ENCODE measurements at places on chromosomes 6 and 20.

- no peak for DNase-seq
These were observed 82.9 kb upstream of the MPC1 start for GRCh38 chr6:166465671-166466087.

- DNase-seq = peak; percentile 63
These were observed 988 bp downstream of the TXNDC5 start for GRCh38 chr6:7909323-7910276.

GRCh38 chr6:52640170-52640569, 30.7 kb upstream of the TMEM14A start:
- DNase-seq = no peak

DNA sequence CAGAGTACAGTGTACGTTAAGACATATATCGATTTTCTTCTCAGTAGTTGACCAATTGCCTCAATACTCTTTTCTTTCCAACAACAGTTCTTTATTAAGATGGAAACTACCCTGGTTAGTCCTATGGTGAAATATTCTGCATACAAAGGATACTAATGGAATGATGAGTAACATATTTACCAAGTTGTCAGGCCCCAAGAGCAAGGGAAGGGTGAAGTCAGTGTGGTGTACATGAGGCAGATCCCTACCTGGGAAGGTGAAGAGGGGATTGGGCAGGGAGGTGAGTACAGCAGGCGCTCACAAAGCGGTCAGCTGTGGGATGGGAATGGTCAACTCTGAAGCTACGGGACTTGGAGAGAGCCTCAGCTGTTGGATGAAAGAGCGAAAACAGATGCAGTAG, 29.7 kb downstream of the GJA1 start:
- DNase-seq = no peak

DNA sequence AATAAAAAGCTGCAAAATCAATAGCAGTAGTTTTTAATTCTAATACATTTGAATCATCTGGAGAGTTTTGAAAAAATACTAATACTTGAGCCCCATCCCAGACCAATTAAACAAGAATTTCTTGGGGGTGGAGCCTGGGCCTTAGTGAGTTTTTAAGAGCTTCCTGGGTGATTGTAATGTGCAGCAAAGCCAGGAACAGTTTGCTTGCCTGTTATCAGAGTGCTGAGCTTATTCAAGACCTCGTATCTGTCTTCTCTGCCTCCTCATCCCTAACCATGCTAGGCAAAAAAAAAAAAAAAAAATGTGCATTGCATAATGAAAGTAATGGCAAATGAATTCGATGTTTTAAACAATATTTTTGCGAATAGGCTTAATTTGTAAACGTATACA, 36.4 kb upstream of the MYB start:
- DNase-seq = no peak

DNA sequence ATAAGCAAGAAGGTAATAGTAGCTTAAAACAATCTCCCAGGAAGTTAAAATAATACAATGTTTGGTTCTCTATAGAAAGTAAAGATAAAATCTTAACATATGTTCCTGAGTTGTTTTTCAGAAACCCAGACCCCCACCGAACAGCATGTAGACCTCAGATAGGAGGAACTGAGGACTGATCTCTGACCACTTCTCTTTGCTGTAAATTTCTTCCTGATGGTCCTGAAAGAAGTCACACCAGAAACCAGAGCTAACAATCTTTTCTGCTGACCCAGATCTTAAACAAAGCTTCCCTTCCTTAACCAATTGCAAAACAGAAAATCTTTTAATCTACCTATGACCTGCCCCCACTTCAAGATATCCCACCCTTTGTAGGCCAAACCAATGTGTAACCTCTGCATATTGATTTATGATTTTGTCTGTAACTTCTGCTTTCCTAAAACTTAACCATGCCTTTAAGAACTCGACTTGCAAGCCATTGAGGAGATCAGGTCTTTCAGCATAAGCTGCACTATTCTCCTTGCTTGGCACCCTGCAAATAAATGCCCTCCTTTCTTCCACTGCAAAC, 21.9 kb upstream of the BEND6 start:
- no peak for DNase-seq

GRCh38 chr20:740162-740561, 28.1 kb downstream of the SLC52A3 start:
- DNase-seq = no peak

GRCh38 chr20:23222531-23223200, 127.9 kb upstream of the NXT1 start:
- no peak for DNase-seq

DNA sequence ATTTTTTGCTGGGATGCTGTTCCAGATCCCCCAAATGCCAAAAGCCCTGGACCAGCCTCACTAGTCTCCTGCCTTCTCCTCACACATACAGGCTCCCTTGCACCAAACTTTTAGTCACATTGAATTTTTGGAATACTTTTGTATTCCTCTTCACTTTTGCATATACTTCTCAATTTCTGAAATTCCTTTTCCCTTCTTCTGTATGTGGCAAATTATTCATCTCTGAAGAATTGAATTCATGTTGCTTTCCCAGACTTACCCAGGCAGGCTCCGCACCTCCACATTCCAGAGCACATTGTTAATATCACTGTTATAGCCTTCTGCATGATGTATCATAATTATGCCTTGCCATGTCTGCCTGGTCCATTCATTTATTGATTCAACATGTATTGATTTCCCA, 255.3 kb upstream of the POU3F2 start:
- no peak for DNase-seq

- no peak for DNase-seq
These were observed 20.7 kb downstream of the TENT5A start for GRCh38 chr6:81731814-81732213.

GRCh38 chr6:168377484-168377855, 57.9 kb upstream of the DACT2 start:
- no peak for DNase-seq

GRCh38 chr20:45061244-45061643, 39.7 kb downstream of the KCNS1 start:
- no peak for DNase-seq

DNA sequence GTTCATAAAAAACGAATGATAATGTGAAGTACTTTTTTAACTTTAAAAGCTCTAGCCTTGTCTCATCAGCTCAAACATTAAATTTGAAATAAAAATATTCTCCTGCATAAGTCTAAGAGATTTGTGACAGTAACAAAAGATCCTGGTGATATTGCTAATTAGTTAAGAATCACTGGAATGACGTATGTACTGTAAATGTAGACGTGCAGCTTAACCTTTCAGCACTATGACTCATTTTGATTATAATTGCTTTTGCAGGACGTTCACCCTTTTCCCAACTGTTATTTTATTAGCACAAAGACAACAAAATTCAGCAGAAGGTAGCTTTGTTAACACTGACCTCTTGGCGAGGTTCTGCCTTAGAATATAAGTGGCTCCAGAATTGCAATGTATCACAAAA, 68.6 kb downstream of the TENT5A start:
- DNase-seq = no peak

- peak; percentile 35 for DNase-seq
These were observed 5.6 kb upstream of the VNN2 start for GRCh38 chr6:132763269-132763668.

DNA sequence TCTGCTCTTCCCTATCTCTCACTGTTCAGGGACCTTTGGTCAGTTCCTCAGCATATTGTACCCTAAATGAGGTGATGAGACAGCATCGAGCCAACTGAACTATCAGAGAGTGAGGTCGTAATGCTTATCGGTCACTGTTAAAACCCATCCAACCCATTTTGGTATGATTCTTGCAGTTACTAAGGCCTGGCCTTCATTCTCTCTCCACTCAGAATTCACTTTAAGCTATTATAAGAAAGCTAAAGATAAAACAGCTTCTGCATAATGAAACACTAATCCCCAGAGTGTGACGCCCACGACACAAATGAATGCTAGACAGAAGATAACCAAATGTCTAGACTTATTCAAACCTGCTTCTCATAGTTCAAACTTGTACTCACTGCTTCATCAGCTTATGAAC, 175.8 kb downstream of the GMPR start:
- DNase-seq = peak; percentile 51

- no peak for DNase-seq
These were observed 6.0 kb upstream of the PTK7 start for GRCh38 chr6:43070028-43070632.

- no peak for DNase-seq
These were observed 68.8 kb downstream of the TSHZ2 start for GRCh38 chr20:53040693-53041589.

- DNase-seq = no peak
These were observed 9.2 kb upstream of the KIAA0319 start for GRCh38 chr6:24655215-24655614.

DNA sequence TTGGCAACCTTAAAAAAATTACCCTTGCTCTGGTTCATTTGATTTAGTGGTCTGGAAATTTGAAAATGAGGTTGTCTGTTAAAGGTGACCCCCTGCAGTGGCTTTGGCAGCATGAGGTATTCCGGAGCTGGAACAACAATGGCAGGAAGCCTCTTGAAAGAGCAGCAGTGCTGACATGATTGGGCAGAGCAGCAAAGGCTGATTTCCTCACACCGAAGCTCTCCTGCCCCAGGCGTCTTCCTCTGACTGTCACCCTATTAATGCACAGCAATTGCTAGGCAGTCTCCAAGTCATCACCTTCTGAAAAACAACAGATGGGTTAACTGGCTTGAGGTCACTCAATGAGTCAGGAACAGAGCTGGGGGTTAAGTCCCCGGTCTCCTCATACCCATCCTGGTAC, 241.8 kb upstream of the MMS22L start:
- no peak for DNase-seq

- peak; percentile 88 for DNase-seq
These were observed 93.8 kb downstream of the GMPR start for GRCh38 chr6:16332175-16332542.

- no peak for DNase-seq
These were observed 19.5 kb upstream of the SLC52A3 start for GRCh38 chr20:787825-788224.

GRCh38 chr6:33762713-33763112, 16.0 kb upstream of the IP6K3 start:
- DNase-seq = no peak

DNA sequence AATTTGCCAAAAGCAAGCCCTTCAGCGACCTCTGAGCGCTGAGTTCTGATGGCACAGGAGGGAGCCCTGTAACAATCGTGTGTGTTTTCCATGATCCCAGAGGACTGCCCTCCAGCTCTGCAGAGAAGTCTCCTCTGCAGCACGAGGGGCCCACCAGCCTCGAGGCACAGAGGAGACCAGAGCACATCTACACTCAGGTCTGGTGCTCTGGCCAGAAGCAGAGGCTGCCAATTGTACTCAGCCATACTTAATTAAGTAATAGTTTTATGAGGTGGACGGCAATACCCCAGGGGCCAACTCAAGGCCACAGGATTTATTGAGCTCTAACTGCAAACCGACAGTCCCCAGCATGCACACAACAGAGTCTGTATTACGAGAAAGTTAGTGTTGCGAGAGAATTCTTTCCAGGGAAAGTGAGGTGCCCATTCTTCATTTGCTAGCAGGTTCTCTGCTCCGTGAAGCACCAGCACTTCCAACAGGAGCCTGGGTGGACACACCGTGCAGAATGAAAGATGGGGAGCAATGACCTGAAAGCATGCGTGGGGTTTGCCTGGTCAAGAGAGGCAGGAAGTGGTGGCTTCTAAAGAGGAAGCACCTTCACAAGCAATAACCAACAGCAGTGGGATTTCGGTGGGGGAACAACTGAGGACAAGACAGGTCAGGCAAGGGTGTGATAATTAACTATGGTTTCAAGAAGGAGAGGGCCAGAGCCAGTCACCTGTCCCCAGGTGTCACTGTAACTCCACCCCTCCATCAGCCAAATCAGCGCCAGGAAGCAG, 92.8 kb upstream of the FOXC1 start:
- no peak for DNase-seq

GRCh38 chr6:56688521-56688920, 45.8 kb upstream of the DST start:
- no peak for DNase-seq

- no peak for DNase-seq
These were observed 207.9 kb downstream of the GMPR start for GRCh38 chr6:16446273-16446672.

- no peak for DNase-seq
These were observed 43.7 kb upstream of the TULP4 start for GRCh38 chr6:158268361-158269147.

DNA sequence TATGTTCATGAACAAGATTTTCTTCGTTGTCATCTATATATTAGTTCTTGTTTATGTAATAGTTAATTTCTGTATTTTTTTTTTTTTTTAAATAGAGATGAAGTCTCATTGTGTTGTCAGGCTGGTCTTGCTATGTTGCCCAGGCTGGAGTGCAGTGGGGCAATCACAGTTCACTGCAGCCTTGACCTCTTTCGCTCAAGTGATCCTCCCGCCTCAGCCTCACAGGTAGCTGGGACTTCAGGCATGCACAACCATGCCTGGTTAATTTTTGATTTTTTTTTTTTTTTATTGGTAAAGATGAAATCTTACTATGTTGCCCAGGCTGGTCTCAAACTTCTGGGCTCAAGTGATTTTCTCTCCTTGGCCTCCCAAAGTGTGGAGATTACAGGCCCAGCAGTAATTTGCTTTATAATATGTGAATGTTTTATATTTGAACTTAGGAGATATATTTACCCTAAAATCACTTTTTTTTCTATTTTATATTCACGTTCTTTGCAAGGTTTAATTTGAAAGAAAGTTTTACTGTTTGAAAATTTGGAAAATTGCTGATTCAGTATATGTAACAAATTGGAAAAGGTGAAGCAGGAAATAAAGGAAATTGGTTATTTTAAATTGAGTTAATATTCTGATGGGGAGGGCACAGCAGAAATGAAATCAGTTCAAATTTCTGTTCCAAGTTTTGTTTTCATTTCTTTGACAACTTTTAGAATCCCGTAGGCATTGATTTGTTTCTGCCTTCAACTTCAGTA, 56.2 kb downstream of the ZFAND3 start:
- DNase-seq = no peak

DNA sequence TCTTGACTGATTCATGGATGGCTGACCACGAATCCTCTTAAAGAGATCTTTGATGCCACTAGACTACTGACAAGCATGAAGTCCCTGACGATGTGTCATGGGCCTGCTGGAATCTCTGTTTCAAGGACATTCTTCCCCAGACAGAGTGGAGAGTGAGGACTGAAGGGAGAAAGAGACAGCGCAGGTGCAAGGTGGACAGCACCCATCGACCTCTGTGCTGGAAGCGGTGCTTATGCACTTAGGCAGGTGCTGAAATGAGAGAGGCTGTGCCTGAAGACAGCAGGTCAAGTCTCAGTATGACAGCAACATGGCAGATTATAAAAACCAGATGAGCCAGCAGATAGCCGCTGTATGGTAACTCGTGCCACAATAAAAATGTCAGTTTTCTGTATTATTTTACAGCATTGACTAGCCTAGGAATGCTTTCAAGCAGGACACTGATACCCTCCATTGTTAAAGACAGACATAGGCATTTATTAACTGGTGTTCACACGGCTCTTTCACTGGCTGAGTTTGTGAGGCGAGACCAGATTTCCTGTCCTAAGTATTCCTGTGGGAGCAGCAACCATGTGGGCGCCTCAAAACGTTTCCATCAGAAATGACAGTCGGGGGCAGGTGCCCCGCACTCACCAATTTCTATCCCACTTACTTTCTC, 47.5 kb downstream of the FOXC1 start:
- no peak for DNase-seq

GRCh38 chr6:109071125-109071917, 23.3 kb downstream of the SESN1 start:
- no peak for DNase-seq

- no peak for DNase-seq
These were observed 36.8 kb downstream of the RSPH3 start for GRCh38 chr6:158963020-158963808.

- no peak for DNase-seq
These were observed 28.0 kb downstream of the PTPRK start for GRCh38 chr6:128492386-128492785.

GRCh38 chr6:5996714-5997419, 9.9 kb downstream of the NRN1 start:
- no peak for DNase-seq

- no peak for DNase-seq
These were observed 140.7 kb upstream of the STXBP5 start for GRCh38 chr6:147063469-147064031.

Data from activated CD4-positive, alpha-beta T cell treated with anti-CD3 and anti-CD28 coated beads, Interleukin-2, amount 50 U/mL, for 48 hours (primary cell).